Lung (tissue), 17 donors: ENCODE measurements at places on chromosomes 5 and 9.
A peak's percentile ranks its signal among the peaks of the same experiment; 100 is the strongest.

DNA sequence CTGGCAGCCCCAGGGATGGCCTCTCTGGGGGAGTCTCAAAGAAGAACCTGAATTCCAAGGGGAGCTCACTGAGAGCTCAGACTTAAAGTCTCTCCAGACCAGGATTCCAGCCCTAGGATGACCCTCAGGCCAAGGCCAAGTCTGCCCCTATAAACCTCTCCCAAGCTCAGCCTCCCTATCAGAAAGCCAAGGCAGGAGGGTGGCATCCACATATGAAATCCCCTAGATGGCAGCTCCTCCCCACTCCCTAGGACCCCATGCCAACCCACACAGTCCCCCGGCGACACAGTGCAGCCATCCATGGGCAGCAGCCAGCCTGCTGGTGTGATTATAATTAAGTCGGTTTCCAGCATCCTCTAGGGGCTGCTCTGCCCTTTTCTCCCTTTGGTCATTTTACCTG lies 269.9 kb downstream of the CDK5RAP2 start:
- DNase-seq, result no peak

- DNase-seq, result no peak
Measured at GRCh38 chr5:72634444-72634843, 127.2 kb upstream of the ZNF366 start.

- DNase-seq, result no peak
Measured at GRCh38 chr9:10003047-10003446, 609.8 kb downstream of the PTPRD start.

DNA sequence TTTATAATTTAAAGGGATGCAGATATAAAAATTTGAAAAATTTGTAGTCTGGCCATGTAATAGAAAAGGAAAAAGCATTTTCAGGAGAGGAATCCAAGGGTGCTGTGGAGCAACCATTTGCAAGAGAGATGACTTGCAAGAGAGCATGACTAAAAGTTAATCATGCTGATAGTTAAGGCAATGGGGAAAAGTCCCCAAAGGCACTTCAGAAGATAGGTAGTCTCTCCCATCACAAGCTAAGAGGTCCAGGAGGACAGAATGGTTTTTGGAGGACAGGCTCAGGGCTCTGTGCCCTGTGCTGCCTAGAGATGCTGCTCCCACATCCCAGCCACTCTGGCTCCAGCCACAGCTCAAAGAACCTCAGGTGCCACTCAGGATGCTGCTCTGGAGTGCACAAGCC lies 38.8 kb downstream of the DNAJB5 start:
- DNase-seq, result no peak

DNA sequence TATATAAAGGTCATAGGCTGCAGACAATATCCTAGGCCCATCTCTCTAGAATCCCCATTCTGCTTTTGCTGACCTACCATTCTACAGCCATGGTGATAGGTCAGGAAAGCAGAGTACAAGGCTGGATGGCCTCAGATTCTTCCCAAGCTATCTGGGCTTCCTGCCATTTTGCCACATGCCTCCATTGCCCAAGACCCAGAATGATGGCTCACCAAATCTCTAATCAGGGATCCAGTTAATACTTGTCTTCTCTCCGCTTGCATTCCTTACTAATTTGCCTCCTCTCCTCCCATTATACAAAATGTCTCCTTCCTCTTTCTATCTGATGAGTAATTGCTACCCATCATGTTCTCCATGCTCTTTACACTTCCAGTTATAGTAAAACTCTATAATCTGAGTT lies 22.7 kb upstream of the NDUFS4 start:
- no peak for DNase-seq

DNA sequence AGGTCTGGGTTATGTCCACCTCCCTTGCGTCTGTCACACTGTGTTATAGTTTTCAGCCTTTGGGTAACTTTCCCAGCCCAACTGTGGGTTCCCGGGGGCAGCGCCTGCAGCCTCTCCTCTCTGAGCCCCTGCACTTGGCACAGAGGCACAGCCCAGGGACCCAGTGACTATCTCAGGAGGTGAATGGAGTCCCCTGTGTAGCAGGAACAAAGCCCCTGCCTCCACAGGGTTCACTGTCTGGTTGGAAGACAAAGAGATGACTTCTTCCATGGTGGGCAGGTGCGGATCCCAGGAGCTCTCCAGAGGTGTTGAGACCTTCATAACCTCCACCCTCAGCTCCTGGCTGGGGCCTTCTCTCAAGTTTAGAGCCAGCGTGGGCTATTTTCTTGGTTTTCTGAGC lies 156.9 kb downstream of the C9orf50 start:
- DNase-seq, result no peak

DNA sequence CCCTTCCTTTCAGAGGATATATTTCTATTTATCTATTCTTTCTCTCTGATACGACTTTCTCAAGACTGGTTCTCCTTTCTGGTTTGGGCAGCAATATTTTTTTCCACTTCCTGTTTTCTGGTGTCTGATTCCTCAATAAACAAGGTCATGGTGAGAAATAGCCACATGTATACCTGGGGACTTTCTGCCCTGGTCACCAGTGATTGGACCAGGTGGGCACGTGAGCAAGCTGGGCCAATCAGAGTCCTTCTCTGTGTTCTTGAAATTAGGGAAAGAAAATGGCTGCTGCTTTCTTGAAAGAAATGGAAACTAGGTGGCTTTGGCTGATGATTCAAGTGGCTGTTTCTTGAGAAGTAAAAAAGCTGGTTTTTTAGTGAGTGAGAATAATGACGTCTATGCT lies 18.4 kb upstream of the GSN start:
- no peak for DNase-seq

- DNase-seq, result no peak
Measured at GRCh38 chr9:116332090-116332489, 178.5 kb downstream of the PAPPA start.

DNA sequence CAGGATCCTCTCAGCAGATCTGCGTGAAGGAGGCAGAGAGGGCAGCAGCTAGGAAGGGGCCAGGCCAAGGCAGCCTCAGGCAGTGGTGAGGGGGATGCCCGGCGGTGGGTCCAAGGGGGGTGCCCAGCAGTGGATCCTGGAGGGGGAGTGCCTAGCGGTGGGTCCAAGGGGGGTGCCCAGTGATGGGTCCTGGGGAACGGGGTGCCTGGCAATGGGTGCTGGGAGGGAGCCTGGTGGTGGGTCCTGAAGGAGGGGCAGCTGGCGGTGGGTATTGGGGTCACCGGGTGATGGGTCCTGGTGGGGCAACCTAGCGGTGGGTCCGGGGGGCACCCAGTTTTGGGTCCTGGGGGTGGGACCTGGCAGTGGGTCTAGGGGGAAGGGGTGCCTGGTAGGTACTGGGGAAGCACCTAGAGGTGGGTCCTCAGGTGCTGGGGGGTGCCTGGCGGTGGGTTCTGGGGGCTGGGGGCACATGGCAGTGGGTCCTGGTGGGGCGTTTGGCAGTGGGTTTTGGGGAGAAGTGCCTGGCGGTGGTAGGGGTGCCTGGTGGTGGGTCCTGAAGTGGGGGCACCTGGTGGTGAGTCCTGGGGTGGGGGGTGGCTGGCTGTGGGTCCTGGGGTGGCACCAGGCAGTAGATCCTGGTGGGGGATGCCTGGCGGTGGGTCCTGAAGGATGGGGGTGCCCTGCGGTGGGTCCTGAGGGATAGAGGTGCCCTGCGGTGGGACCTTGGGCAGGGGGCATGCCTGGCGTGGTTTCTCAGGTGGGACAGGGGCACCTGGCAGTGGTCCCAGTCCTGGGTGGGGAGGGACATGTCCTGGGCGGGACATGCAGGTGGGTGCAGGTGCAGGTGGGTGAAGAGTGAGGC lies 1.9 kb downstream of the LRRC14B start:
- DNase-seq, result no peak

DNA sequence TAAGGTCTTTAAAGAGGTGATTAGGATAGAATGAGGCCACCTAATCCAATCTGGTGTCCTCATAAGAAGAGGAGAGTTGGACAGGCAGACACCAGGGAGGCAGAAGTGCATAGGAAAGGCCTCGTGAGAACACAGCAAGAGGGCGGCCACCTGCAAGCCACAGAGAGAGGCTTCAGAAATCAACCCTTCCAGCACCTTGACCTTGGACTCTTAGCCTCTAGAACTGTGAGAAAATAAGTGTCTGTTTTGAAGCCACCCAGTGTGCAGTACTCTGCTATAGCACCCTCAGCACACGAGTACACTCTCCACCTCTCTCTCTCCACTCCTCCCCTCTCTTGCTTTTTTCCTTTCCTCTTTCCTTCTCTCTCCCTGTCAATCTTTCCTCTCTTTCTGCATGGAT lies 26.8 kb downstream of the NIPAL4 start:
- DNase-seq, result no peak

GRCh38 chr9:130934702-130935647 lies 4.1 kb downstream of the FIBCD1 start:
- peak; percentile 42 for DNase-seq

- peak; percentile 97 for DNase-seq
Measured at GRCh38 chr5:152608458-152608857, 203.4 kb upstream of the NMUR2 start.

GRCh38 chr5:97476852-97477534 lies 293.9 kb upstream of the RIOK2 start:
- DNase-seq, result no peak

- no peak for DNase-seq
Measured at GRCh38 chr9:119537138-119537537, 167.9 kb upstream of the BRINP1 start.

DNA sequence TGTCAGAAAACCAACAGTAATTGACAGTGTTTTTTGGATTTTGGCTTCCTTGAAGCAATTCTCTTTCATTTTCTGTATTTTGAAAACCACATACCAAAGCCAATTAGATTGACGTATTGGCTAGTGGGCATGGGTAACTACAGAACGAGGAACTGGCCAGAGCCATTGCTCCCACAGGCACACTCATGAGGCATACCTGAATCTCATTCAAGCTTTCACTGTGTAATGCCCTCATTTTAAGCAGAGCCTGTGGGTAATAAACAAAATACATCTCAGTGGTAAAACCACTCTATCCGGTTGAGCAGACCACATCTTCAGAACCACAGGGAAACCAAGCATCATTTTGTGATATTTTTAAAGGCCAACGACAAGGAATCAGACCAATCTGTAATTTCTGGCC lies 394.1 kb downstream of the ZNF608 start:
- DNase-seq, result no peak

DNA sequence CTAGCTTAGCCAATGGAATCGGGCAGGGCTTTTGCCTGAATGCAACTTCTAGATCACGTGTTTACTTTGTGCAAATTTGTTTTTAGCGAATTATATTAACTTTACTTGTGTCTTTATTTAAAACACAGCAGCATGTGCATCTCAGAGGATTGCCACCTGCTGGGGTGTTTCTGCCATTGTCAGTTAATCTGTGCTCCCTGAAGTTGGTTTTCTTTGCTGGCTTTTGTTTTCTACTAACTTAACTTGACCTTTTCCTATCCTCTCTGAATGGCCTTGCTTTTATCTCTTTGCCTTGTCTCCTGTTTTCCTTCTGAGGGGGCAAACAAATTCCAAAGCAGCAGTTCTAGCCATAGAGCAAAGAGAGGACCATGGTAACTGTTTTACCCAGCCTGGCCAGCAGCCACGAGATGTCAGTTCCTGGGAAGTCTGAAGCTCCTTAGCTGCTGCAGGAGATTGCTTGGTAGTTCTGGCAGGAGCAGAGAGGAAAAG lies 67.6 kb downstream of the ARHGEF28 start:
- DNase-seq, result peak; percentile 29

DNA sequence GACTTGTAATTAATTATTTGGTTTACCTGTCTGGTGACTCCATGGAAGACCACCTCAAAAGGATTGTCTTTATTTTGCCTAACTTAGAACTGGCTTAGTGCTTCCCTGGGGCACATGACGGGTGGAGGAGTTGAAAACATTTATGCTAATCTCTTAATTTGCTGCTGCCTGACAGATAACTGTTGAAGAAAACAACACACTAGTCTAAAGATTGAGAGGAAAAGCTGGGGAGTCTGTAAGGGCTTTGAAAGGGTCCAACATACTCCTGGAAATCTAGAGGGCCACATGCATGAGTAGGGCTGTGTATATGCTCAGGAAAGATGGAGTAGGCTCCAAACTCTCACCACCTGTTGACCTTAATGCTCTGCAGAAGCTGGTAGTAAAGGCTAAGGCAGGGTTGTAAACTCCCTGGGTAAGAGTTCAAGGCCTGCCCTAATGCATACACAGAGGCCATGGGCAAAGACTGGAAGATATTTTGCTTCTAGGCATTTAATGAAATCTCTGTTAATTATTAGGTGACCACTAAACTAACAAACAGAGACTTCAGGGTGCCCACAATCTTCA lies 40.7 kb downstream of the NR3C1 start:
- no peak for DNase-seq

DNA sequence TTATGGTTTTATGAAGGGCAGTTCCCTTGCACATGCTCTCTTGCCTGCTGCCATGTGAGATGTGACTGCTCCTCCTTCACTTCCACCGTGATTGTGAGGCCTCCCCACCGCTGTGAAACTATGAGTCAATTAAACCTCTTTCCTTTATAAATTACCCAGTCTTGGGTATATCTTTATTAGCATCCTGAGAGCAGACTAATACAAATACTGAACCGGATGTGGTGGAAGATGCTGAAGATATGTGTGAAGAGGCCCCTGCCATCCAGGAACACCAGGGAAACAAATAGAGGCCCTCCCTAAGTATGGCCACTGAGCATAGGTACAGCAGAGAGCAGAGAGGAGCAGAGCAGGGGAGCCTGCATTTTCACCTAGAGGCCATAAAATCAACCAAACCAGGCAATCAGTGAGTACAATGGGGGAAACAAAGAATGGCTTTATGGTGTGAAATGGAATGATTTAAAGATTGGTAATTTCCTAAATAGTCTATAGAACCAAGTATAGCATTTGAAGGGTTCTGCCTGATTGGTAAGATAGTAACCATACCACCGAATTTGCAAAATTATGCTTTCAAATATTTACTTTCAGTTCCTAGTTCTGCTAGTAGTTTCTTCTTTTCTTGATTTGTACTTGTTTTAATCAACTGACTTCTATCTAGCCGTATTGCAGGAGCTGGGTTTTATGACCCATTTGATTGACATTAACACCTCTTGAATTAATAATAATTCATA lies 421.6 kb downstream of the IRX1 start:
- DNase-seq, result no peak

- no peak for DNase-seq
Measured at GRCh38 chr5:164301708-164302107, 796.3 kb downstream of the MAT2B start.

- no peak for DNase-seq
Measured at GRCh38 chr5:84286662-84287061, 98.0 kb downstream of the EDIL3 start.

DNA sequence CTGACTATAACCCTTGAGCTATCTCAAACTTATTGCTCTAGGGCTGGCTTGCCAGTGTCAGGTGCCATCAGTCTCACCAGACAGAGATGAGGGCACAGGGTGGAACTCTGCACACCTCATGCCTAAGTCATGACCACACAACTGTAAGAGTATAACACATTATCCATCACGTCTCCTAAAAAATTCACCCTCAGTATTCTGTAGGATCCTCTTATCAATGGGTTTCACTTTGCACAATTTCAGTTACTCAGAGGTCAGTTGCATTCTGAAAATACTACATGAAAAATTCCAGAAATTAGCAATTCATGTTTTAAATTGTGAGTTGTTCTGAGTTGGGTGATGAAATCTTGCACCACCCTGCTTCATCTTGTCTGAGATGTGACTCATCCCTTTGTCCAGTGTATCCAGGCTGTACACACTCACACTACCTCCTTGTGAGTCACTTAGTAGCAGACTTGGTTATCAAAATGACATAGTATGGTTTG lies 690.9 kb upstream of the CDH18 start:
- DNase-seq, result no peak
